Activated CD4-positive, alpha-beta T cell treated with anti-CD3 and anti-CD28 coated beads for 48 hours (primary cell): ENCODE measurements at places on chromosomes 1 and 21.

DNA sequence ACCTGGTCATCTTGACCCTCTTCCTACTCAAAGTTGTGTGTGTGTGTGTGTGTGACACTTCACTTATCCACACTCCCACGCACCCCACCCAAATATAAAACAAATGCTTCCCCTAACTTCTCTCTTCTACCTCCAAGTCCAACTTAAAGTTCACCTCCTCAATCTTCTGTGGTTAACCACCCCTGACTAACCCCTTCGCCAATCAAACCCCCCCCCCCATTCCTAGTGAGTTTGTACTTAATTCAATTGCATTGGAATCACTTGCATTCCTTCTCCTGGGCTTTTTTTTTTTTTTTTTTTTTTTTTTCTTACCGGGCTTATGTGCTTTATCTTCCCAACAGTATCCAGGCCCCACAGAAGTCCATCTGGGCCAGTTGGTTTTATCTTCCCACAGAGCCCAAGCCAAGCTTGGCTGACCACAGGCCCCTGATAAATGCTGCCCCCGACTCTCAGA, 78.4 kb downstream of the CD58 start:
- no peak for DNase-seq

DNA sequence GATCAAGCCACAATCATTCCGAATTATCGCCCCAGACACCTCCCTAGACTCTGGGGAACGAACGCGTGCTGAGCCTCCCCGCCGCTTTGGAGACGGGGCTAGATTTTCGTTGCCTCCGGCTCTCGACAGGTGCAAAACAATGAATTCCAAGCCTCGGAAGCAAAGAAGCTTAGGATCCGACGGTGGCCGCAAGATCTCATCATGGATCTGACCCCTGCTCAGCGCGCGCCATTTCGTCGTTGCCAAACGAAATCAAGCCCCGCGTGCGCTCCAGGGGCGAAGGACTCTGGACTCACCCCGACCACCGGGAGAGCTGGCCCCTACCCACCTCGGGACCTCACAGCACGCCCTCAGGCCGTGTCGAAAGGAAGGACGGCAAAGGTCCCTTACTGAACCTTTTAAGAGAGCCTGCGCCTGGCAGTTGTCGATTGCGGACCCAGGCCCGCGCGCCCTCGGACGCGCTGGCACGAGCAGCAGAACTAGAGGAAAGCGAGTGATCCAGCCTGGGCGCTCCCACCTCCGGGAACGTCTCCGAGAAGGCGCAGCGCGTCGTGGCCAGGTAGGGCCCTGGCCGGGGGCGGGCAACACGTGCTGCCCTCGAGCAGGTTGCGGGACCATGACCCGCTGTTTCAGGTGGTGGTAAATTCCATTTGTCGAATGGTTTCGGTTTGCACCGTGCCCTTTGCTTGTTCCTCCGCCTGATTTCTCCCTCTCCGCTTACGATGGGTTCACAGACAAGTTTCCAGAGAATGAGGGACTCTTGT, 1.6 kb upstream of the RUNX3 start:
- DNase-seq, result no peak

- DNase-seq, result no peak
Measured at GRCh38 chr1:14181191-14181795, 417.2 kb upstream of the KAZN start.

DNA sequence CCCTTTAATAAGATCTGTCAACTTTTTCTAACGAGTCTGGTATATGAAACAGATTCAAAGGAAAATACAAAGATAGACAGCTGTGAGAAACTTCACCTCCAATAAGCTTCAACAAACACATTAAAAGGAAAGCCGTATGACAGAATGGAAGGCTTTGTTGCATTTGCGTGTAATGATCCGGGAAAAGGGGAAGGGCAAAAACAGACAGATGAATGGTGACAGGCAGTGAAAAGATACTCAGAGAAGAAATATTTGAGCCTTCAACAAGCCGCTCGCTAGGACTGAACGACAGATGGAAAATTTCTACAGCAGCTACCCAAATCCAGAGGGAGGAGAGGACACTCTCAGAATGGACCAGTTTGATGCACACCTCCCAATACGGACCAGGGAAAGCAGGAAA, 14.9 kb downstream of the COPA start:
- no peak for DNase-seq

DNA sequence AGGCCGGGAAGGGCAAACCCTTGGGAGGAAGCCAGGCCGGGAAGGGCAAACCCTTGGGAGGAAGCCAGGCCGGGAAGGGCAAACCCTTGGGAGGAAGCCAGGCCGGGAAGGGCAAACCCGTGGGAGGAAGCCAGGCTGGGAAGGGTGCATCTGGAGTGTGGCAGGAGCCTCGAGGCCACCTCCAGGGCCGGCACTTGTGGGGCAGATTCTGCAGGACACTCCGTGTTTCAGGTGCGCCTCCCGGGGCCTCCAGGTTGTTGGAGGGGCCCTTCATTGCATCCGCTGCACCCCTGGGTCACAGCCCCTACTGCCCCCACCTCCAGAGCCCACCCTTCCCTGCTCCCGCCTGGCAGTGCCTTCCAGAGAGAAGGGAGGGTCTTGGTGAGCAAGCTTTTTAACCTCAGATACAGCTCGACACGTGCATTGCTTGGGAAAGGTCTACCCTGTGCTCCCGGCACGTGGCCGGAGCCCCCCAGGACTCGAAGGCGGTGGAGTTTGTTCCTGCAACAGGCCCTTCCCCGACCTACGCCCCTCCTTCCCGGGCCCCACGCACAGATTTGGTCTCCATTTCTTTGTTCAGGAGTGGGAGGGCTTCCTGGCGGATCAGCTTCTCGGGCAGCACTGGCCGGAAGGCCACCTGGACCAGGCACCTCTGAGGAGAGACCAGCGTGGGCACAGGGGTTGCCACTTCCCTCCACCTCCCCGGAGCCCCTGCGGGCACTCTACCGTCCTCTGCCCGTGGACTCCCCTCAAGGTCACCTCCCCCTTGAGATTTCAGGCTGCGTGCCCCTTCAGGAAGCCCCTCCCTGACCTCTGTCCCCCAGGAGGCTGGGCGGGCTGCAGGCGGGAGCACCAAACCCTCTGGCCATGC, 9.4 kb upstream of the TMEM52 start:
- no peak for DNase-seq

DNA sequence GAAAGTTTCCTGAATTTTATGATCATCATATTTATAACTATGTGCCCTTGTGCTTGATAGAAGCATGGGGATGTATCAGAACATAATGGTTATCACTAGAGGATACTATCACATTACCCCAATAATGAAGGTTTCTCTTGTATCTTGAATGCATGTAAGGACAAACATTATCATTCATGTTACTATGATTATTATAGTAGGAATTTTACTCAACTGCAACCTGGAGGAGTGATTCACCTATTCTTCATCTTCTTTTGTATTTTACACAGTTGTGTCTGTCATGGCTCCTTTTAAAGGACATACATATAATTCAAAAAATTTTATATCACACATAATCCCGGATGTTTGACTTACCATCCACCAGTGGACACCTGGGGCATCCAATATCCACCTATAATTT, 143.8 kb upstream of the TMPRSS15 start:
- no peak for DNase-seq

GRCh38 chr1:51927029-51927428, 48.5 kb upstream of the NRDC start:
- DNase-seq, result no peak

GRCh38 chr21:43188181-43188580, 19.4 kb downstream of the CRYAA start:
- no peak for DNase-seq

DNA sequence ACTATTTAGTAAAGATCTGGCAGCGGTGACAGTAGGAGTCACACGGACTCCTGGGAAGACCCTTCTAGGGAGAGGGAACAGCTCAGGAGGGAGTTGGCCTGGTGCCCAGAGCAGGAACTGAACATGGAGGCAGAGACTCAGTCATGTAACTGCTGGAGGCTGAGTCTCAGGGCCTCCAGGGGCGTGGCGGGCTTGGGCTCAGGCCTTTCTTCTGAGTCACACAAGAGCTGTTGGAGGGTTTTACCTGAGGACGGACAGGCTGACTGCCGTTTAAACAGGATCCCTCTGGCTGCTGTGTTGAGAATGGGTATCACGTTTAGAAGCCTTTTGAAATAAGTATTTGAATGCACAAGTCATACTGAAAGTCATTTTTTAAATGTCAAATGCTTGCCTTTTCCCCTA, 7.2 kb upstream of the ETS2 start:
- DNase-seq, result peak; percentile 55

- DNase-seq, result no peak
Measured at GRCh38 chr1:102186536-102186935, 189.8 kb upstream of the OLFM3 start.

DNA sequence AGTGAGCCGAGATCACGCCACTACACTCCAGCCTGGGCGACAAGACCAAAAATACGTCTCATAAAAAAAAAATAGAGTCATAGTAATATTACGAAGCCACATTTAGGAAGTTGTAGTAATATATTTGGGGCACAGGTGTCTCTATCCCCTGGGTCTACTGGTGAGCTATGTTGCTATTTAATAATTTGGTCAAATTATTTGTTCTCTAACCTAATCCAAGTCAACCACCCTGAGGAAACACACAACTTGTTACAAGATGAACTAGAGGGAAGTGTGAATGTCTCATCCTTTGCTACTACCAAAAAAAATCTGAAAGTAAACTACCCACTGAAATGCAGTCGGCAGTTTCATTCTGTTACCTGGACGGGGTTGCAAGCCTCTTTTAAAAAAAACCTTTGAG, 35.3 kb downstream of the RGS8 start:
- DNase-seq, result no peak

- peak; percentile 66 for DNase-seq
Measured at GRCh38 chr21:45470773-45471524, 66.0 kb downstream of the COL18A1 start.

DNA sequence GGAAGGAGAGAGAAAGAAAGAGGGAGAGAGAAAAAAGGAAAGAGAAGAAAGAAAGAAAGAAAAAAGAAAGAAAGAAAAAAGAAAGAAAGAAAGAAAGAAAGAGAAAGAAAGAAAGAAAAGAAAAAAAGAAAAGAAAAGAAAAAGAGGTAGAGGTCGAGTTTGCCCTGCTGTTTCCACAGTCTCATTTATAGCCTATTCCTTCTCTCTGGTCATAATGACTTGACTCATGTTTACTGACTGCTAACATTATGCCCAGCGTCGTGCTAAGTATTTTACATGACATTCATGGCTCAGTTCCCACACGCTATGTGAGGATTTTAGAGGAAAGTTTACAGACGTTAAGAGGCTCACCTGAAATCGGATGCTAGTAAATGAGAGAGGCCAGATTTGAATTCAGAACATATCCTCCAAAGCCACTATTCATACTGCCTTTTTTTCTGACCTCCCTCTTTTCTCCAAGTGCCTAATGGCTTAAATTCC, 263.0 kb downstream of the TNR start:
- DNase-seq, result no peak

DNA sequence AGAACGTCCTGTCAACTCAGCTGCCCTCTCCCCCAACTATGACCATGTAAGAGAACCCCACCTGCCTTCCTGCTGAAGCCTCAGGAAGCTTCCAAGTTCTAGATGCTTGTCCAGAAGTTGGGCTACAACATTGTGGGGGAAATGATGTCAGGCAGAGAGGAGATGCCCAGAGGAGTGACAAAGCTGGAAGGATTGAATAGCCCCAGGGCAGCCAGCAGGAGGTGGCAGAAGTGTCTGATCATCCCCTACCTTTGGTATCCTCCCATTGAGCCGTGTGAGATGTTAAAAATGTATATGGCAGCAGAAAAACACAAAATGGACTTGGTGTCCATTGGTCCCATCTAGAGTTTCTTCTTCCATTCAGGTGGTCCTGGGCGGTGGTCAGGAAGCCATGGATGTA, 6.6 kb downstream of the EIF3I start:
- DNase-seq, result no peak

GRCh38 chr1:7233237-7233540, 447.9 kb downstream of the CAMTA1 start:
- no peak for DNase-seq

- no peak for DNase-seq
Measured at GRCh38 chr1:177130451-177130945, 34.0 kb downstream of the ASTN1 start.

GRCh38 chr1:58392083-58392482, 154.4 kb downstream of the OMA1 start:
- DNase-seq, result peak; percentile 6

DNA sequence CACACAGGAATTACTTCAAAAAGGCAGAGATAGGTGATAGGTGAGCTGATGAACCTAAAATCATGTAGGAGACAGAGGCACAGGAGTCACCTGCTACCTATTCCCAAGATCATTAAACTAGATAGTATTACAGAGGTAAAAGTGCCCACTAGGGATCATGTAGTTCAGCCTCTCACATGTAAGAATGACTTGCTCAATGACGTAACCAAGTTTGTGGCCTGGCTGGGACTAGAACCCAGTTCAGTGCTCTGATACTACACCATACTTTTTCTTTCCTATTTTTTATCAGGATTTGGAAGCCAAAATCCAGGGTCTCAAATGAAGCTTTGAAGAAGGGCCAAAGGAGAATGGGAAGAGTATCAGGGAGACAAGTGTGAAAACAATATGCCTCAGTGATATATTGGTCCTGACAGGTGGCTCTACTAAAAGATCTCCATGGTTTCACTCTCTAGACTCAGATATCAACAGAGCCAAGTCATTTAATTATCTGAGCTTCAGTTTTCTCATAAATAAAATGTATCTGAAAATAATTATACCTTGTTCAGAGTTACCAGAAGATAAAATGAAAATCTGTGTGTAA, 87.3 kb upstream of the SLFNL1 start:
- no peak for DNase-seq

DNA sequence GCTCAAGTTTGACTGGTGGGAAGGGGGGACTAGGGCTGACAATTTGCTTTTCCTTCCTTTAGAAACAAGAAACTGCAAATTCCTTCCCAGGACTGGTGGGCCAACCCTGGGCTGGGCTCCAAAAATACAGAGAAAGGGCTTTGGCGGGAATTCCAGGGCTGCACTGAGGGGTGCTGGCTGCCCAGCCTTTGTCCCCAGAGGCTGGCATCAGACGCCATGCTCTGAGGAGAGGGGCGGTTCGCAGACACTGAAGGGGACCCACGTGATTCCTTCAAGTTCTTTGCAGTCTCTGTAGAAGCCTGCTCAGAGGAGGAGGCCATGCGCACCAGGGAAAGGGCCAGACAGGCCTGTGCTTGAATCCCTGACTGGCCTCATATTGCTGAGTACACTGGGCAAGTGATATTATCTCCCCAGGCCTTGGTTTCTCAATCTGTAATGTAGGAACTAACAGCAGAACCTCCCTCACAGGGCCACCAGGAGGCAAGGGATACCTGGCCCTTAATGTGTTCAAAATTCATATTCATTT, 119.5 kb downstream of the EPHB2 start:
- DNase-seq, result no peak

DNA sequence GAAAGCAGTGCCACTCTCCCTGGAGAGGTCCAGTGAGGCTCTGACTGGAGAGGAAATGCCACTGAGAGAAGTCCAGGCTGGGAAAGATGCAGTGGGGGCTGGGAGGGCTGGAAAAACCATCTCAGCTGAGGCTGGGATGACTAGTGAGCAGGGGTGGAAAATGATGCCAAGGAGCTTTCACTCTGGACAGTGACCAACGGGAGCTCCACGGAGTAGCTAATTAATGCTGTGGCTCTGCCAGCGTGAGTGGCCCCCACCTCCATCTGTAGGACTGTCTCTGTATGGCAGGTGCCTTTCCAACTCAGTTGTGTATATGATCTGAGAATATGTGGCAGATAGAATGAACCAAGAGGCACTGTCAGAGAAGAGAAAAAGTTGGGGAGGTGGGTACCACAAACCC, 86.7 kb downstream of the DDX20 start:
- no peak for DNase-seq

GRCh38 chr1:7621334-7622219, 149.5 kb upstream of the VAMP3 start:
- DNase-seq, result no peak

- no peak for DNase-seq
Measured at GRCh38 chr1:55702064-55702463, 486.9 kb upstream of the USP24 start.

- no peak for DNase-seq
Measured at GRCh38 chr1:3060601-3061551, 8.1 kb upstream of the PRDM16 start.
